WTC11 (cell line): ENCODE measurements at places on chromosomes 6 and 20. TPM values are rescaled to one million over a fixed set of nuclear protein-coding genes. Genes with fewer than 3 reads are reported as not detected.

The OXT gene
- not detected in 3 replicates for total RNA-seq

GRCh38 chr6:139979021-139979725 is 604.7 kb upstream of the CITED2 start:
- no peaks in the 10 kb centered on the region for H3K36me3 ChIP-seq
- H3K27ac ChIP-seq, result no peak overlapping the region
- no peak for DNase-seq
- H3K4me3 ChIP-seq, result no peak overlapping the region
- H3K27me3 ChIP-seq, result no peaks in the 10 kb centered on the region

The RAD21L1 gene
- total RNA-seq, result 0.62 to 0.77 TPM (median 0.73 TPM) in 3 replicates

The HRH3 gene
- total RNA-seq, result 2.9 to 3.4 TPM (median 3.3 TPM) in 3 replicates

GRCh38 chr6:3506200-3506599 is 49.4 kb upstream of the SLC22A23 start:
- H3K36me3 ChIP-seq, result peaks cover 3% of the 10 kb centered on the region; the same call in 1 of the 2 replicates
- no peak overlapping the region for H3K4me3 ChIP-seq
- no peak overlapping the region for H3K27ac ChIP-seq
- DNase-seq, result no peak

The BNIP5 gene
- total RNA-seq, result 0.05 TPM in 1 of 3 replicates, not detected in the others

- H3K27ac ChIP-seq, result no peak overlapping the region
- no peak for DNase-seq
- no peak overlapping the region for H3K4me3 ChIP-seq
- 0 out of 2 replicates have a peak, but pooled peaks cover 4% of the 10 kb centered on the region for H3K27me3 ChIP-seq
Measured at GRCh38 chr20:14643146-14643545, 305.7 kb upstream of the FLRT3 start.

- H3K36me3 ChIP-seq, result no peaks in the 10 kb centered on the region
- no peaks in the 10 kb centered on the region for H3K27me3 ChIP-seq
- H3K4me3 ChIP-seq, result no peak overlapping the region
- H3K27ac ChIP-seq, result no peak overlapping the region
- peaks cover 12% of the 10 kb centered on the region for H3K4me1 ChIP-seq
Measured at GRCh38 chr6:71473926-71474325, 185.3 kb downstream of the OGFRL1 start.

The RPS6KA2 gene
- total RNA-seq, result 19.2 to 24.2 TPM (median 20.3 TPM) in 3 replicates
